NK-92 treated with Interleukin-12 subunit alpha and Interleukin-12 subunit beta, amount 100 ng/mL, for 24 hours (cell line): ENCODE measurements at places on chromosomes 2 and 18.

DNA sequence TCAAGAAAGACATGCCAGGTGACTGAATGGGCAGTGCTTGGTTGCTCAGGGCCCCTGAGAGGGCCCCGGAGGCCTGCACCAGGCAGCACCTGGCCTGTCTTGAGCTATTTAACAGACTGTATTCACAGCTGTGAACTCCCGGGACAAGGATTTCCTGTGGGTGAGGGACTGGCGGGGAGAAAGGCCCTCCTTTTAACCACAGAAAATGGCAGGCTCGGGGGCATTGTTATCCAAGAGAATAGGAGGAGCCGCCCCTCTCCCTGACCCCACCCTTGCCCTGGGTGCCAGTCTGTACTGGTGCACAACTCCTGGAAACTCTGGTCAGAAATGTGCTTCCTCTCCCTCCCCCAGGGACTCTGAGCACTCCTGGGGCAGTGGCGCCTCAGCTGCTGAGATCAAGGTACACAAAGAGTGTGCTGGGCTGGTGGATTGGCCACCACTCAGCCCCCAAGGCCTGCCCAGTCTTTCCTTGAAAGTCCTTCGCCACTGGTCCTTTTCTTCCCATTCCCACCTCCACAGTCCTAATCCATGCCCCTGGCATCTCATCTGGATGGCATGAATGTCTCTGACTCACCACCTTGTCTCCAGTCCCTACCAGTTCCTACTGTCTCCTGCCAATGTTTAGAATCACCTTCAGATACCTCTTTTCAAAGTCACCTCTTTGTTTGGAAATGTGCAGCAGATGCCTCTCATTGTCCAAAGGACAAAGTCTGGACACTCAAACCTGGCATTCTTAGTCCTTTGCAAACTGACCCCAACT is 19.6 kb upstream of the EPAS1 start:
- no peak for DNase-seq

DNA sequence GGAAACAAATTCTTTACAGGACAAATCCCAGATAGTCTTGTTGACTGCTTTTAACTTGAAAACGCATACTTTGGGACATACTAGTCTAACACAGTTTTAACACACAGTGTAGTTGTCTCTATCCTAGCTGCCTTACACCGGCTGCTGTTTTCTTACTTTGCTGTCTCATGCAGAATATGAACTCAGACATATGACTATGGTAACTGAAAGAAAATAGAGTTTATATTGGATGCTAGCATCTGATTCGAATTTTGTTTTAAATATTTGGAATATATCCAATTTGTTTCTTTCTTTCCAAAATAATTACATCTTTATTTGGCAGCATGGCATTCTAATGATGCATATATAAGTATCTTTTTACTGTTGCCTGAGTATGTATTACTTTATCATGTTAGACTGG is 69.8 kb downstream of the ANKRD12 start:
- no peak for DNase-seq

GRCh38 chr18:34956663-34957062 is 84.5 kb upstream of the MAPRE2 start:
- no peak for DNase-seq

GRCh38 chr2:9050122-9050809 is 46.8 kb upstream of the MBOAT2 start:
- DNase-seq = no peak
